ENCODE measurements at places on chromosomes 2 and 18. TPM values are rescaled to one million over a fixed set of nuclear protein-coding genes. Genes with fewer than 3 reads are reported as not detected.

DNA sequence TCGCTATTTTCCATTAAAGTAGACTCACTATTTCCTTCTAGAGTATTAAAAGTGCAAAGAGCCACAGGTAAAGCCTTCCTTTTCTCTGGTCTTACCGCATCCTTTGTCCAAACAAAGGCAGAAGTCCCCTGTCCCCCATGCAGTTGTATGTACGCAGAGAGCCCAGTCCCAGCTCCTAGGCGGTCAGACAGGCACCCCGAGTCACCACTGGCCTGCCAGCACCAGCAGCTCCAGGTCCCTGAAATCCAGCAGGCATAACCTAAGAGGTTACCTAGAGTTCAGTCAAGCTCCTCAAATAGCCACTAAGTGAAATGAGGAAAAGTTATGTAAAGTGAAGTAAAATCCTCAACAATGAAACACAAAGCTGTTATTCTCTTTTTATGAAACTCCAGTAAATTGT is 60.4 kb upstream of the TWIST2 start:
- DNase-seq: no peak

DNA sequence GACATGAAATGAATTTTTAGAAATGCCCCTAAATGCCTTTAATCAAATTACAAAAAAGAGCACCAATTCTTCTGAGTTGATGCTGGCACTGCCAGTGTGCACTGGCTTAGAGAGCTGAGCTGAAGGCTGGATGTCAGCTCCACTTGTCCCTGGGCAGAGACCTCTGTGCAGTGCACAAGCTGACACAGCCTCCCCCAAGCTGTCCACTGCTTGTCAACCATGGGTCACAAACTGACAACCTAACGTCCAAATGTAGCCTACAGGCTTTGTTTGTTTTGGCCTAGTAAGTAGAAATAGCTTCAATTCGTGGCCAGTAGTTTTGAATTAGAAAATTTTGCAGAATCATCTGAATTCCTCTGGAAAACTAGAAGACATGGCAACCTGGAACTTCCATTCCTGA is 605.6 kb downstream of the DCC start:
- DNase-seq: no peak

GRCh38 chr2:172287605-172288315 is 139.6 kb upstream of the ITGA6 start:
- DNase-seq: no peak

DNA sequence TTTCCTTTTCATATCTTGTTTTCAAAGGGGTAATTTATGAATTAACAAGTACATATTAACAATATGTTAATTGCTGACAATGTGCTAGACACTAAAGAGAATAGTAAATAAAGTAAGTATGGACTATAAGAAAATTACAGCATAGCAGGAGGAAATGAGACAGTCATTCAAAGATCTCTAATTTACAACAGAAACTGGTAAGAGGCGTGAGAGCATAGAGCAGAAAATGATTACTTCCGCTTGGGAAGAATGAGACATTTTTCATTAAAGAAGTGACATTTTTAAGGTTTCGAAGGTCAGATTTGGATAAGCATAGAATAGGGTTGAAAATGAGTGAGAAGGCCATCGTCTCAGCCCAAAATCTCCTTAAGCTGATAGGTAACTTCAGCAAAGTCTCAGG is 184.4 kb upstream of the SESTD1 start:
- DNase-seq: no peak

DNA sequence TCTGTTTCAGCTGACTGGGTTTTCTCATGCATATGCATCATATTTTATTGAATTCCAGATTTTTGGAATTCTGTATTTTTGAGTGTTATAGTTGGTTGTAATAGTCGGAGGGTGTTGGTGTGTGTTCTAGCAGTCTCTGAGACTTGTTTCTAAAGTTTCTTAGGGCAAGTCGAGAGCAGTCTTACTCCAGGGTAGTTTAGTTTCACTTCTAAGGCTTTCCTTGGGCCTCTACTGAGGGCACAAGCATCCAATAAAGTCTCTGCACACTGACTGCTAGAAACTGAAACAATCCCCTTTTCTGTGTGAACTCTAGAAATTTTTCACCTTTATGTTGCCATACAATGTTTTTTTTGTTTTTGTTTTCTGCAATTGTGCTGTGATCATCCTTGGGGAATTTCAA is 663.7 kb upstream of the LRATD1 start:
- DNase-seq: no peak

- DNase-seq: no peak
Measured at GRCh38 chr2:70718241-70718640, 49.8 kb downstream of the ADD2 start.

DNA sequence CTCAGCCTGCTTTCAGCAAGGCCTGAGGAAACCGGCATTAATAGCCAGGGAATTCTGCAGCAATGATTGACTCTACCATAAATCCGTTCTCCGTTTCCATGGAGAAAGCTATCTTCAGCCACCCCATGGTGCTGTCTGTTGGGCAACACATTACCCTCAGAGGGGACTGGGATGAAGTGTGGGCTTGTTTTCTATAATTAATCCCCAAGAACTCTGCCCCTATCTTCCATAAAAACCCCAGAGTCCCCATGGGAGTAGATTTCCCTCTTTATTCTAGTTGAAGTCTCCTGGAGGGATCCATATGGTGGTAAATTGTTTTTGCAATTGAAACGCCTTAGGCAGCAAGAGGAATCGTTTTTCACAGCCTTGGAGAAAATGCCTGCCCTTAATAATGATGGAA is 9.2 kb downstream of the G6PC2 start:
- DNase-seq: no peak

DNA sequence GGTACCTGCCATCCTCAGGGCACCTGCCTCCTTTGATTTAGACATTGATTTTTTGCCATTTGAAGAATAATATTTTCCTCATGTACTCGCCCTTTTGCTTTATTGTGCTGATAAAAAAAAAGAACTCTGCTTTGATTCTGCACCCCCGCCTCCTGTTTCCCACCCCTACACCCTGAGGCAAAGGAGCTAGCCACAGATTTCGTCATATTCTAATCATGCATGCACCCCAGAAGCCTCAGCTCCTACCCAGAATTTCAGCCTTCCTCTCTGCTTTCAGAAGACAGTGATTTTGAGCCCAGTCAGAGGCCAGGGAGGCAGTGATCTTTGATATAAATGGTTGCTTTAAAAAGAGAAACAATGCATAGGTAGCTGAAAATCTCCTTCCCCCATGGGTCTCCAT is 329.0 kb downstream of the PTPRM start:
- no peak for DNase-seq

GRCh38 chr2:134201533-134201932 is 52.3 kb upstream of the MGAT5 start:
- DNase-seq: no peak

DNA sequence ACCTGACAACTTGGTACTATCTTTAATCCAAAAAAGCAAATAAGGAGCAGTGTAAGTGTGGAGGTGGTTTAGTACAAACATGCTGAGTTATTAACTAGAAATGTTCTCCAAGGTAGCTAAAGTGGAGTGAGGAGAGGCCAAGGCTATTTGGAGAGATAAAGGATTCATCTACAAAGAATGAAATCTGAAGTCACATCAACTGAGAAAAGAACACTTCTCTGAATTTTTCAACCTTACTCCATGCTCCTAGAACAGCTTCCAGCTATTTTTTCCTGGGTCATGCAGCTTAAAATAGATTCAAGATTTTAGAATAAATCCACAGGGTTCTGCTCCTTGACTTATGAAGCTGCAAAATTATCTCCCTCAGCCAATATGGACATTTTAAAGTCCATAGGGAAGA is 18.7 kb downstream of the IMMT start:
- DNase-seq: peak; percentile 8

- no peak for DNase-seq
Measured at GRCh38 chr2:105959357-105959756, 214.6 kb downstream of the NCK2 start.

- DNase-seq: no peak
Measured at GRCh38 chr18:59448546-59448945, 89.5 kb upstream of the LMAN1 start.

DNA sequence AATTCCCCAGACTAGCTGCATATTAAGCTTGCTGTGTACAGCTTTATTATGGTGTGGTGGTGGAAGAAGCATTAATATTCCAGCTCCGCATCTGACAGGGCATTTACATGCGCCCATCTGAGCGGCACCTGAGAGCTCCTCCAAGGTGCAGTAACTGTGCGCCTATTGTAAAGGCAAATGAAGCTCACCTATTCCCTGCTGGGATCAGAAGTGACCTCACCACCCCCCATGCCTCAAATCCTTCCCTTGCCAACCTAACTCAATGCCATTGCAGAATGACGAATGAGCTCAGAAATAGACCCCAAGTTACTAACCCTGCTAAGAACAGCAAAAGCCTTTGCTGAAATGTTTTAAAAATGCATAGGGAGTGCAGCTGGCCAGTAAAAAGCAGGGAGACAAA is 14.3 kb downstream of the BCL11A start:
- no peak for DNase-seq

GRCh38 chr18:2049986-2050385 is 521.3 kb downstream of the METTL4 start:
- DNase-seq: peak; percentile 46

GRCh38 chr2:240898731-240899467 is 2.9 kb upstream of the MAB21L4 start:
- no peak for DNase-seq

DNA sequence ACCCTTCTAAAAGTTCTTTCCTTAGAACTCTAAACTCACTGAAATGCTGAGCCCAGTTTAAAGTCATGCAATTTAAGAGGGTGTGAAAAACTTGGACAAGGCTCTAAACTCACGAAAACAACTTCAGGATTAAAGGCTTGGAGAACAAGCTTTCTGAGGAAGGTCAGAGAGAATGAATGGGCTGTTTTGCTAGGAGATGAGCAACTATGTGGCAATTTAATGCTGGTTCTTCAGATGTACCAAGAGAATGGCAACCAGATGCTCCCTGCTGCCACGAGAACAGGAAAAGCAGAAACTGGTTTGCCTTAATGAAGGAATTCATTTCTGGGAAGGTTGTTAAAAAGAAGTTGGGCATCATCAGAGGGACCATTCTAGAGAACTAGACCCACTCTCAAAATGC is 77.8 kb upstream of the PMAIP1 start:
- no peak for DNase-seq

DNA sequence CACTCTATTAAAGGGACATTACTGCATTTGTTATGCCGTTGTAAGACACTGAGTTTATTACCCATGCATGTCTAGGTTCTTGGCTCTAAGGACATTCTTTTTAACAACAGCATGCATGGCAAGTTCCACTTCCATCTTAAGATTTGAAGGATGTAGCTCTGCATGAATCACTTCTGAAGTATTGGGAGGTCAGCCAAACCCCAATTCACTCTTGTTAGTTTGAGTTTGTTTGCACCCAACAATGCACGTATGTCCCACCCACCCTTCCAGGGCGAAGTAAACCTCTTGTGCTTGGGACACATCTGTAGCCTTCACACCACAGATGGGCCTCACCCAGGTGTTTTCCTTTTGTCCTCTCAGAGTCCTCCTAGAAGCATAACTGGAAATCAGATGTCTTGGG is 5.6 kb upstream of the LAMA3 start:
- peak; percentile 49 for DNase-seq

DNA sequence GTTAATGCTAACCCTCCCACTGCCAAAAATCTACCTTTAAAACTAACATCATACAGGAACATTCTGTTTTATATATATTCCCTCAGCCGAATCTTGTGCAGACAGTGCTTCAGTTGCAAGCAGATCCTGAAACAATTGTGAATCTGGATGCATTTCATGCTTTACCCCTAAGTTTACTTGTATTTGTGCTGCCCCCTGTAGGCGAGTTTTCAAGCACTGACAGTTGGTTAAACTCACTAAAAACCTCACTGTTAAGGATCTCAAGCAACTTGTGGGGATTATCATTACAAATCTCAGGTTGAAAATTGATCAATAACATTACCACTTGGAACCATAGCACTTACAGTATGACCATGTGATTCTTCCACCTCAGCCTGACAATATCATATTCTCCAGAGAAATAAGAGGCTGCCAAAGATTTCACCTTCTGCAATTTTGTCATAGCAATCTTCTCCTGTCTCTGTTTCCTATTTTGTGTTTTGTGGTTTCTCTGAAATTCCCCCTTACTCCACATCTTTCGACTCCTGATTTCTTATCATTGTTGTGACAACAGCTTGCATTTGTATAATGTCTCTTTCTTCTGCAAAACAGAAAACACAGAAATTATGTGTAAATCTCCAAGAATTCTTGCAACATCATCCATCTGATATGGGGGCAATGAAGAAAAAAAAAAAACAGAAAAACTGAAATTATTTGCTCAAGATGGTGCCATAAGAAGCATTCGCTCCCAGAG is 354.6 kb upstream of the SETBP1 start:
- DNase-seq: peak; percentile 50

GRCh38 chr18:13051950-13052349 is 60.8 kb downstream of the CEP192 start:
- no peak for DNase-seq

DNA sequence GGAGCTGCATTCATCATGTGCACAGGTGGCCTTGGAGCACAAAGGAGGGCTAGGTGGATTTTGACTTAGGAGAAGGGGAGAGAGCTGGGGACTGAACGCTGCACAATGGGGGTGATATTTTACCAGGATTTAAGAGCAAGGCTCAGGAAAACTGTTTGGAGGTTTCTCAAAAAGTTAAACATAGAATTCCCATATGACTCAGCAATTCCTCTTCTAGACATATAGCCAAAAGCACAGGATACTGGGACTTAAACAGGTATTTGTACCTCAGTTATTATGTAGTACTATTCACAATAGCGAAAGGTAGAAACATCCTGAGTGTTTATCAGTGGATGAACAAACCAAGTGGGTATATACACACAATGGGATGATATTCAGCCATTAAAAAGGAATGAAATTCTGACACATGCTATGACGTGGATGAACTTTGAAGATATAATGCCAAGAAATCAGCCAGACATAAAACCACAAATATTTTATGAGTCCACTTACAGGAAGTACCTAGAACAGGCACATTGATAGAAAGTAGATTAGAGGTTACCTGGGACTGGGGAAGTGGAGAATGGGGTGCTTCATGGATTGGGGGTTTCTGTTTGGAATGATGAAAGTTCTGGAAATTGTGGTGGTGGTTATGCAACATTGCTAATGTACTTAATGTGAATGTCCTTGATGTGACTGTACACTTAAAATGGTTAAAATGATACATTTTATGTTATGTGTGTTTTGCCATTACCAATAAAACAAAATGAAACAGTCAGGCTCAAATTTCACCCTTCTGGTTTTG is 216.9 kb downstream of the HAUS1 start:
- DNase-seq: peak; percentile 86

FKBP7 gene
- 58.5 TPM for total RNA-seq

ST8SIA5 gene
- 0.36 TPM for total RNA-seq

TRABD2A gene
- total RNA-seq: 2.6 TPM
